ENCODE measurements at places on chromosomes 5 and 9.

- DNase-seq = no peak
Observed at GRCh38 chr5:61600123-61600444, 268.0 kb downstream of the ZSWIM6 start.

DNA sequence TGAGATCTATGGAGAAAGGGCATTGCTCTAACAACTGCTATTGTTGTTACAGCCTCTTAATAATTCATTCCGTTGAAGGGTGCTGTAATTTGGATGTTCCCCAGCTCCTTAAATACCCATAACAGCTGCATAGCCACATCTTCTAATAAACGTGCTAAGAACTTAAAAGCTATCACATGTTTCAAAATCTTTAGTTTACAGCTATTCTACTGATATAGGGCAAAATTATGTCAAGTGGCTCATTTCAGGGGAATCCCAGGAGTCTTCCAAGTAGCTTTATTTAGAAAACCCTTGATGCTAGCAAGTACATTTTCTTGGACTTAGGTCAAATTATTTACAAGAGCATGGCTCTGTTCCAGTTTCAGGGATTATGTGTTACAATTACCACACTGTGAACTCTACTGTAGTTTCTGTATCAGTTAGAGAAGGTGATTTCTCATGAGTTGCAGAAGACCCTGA is 990.4 kb upstream of the ACO1 start:
- DNase-seq = no peak

GRCh38 chr5:52449516-52449915 is 338.2 kb upstream of the ITGA1 start:
- no peak for DNase-seq

GRCh38 chr5:169356811-169357210 is 55.9 kb upstream of the SLIT3 start:
- no peak for DNase-seq

- no peak for DNase-seq
Observed at GRCh38 chr9:136552117-136552703, 6.4 kb upstream of the NOTCH1 start.

- DNase-seq = no peak
Observed at GRCh38 chr5:96229188-96229587, 203.9 kb downstream of the PCSK1 start.

GRCh38 chr9:3478549-3478953 is 47.2 kb downstream of the RFX3 start:
- no peak for DNase-seq

GRCh38 chr9:27165670-27166069 is 56.6 kb downstream of the TEK start:
- DNase-seq = no peak

- DNase-seq = no peak
Observed at GRCh38 chr9:15837079-15837679, 284.3 kb downstream of the CCDC171 start.

DNA sequence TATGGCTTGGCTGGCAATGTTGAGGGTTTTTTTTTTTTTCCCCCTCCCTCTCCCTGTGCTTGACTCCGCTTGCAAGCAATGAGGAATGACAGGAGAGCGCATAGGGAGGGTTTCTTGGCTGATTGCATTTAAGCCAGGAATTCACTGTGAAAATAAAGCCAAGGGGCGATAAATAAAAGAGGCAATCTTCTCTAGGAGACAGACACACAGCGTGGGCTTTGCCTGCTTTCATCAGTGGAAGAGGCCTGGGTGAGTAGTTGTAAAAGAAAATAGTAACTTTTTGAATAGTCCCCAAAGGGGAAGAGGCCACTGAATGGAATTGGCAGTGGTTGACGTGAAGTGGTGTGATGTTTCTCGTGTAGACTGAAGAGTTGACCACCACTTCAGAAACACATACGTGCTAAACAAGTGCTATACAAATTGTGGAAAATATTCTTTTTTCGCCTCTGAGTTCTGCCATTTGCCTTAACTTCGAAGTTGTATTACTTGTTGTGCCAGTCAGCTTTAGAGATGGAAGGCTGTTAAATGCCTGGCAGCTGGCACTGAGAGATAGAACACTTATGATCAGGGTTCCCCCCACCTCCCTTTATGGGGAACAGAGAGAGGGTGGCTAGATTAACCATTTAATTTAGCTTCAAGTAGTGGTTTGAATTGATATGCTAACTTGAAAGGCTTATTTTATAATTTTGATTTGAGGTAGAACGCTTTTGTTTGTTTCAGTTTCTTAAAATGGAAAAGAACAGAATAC is 3.0 kb downstream of the ZSWIM6 start:
- DNase-seq = no peak

GRCh38 chr9:123834218-123834888 is 95.6 kb downstream of the DENND1A start:
- no peak for DNase-seq

DNA sequence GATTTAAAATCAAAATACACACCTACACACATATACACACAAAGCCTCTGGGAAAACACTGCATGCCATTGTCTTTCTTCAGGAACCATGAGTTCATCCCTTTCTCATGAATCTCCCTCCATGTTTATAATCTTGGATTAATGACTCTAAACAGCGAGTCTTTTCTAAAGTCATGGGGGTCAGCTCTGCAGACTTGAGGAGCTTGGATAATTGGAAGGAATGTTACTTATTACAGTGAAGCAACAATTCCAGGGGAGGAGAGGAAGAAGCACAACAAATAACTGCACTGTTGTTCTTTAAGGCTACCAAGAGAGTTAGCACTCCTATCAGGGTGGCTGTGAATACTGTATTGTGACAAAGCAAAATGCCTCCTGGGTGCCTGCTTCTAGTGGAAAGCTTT is 444.7 kb downstream of the ANXA1 start:
- DNase-seq = no peak

DNA sequence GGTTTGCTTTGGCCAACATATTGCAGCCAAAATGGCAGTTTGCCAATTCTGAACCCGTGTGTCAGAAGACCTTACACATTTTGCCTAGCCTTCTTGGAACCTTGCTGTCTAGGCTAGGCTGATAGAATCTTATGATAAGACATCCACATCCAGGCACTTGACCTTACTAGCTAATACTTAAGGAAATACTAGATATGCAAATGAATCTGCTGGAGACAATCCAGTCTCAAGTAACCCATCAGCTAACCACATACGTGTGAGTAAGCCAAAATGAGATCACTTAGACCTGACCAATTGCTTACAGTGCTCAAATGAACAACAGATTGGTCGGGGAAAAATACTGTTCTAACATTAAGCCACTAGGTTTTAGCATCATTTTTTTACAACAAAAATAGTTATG is 1504.6 kb upstream of the CDH9 start:
- no peak for DNase-seq

DNA sequence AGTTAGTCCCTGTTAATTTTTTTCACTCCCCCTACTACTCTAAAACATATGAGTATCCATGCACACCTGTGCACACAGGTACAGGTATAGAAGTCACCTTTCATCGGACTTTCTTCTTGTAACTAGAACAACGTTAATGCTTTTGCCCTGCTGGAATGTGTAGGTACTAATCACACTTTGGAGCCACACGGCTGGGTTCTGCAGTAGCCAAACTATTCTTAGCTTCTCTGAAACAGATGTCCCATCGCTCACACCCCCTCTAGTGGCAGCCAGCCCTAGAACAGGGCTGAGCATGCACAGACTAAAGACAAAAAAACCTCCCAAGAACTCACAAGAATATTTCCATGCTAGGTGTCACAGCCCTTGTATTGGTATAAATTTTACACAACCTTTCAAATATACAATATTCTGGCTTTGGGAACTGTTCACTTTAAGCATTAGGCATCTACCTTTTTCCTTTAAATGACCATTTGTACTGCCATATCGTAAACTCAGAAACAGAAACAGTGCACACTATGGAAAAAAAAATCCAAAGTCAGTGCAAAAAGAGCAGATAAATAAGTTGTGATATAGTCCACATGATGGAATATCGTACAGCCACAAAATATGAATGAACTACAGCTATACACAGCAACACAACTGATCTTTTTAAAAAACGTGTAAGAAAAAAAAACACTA is 64.0 kb downstream of the RETREG1 start:
- DNase-seq = peak; percentile 26

GRCh38 chr9:117044241-117044640 is 357.1 kb downstream of the TRIM32 start:
- no peak for DNase-seq

- DNase-seq = no peak
Observed at GRCh38 chr9:82490019-82490499, 501.5 kb downstream of the SPATA31D1 start.

- DNase-seq = no peak
Observed at GRCh38 chr9:3088219-3088618, 244.3 kb upstream of the PUM3 start.

DNA sequence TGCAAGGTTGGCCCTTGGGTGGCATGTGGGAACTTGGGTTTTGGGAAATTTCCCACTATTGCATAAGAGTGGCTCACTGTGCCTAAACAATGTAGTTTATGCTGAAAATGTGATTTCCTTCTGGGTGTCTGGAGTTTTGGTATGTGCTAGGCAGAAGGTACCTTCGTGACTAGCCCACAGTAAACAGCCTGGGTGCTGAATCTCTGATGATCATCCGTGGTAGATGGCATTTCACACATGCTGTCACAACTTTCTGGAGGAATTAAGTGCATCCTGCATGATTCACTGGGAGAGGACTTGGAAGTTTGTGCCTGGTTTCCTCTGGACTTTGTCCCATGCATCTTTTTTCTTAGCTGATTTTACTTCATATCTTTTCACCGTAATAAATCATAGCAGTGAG is 64.5 kb downstream of the LNPEP start:
- DNase-seq = no peak

DNA sequence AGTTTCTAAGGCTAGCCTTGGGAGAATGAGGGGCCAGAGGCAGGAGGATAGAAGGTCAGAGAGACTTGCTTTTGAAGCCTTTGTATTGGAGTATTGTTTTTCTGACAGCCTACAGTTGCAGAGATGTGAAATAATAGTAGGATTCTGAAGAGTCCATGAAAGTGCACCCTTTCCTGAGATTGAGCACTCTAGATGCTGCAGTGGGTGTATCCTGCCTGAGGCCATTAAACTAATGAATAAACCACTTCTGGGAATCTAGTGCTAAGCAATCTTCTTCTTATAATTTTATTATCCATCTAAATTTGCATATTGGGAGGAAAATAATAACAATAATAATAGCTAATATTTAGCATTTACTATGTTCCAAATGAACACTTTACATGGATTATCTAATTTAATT is 19.3 kb upstream of the NNT start:
- DNase-seq = no peak

DNA sequence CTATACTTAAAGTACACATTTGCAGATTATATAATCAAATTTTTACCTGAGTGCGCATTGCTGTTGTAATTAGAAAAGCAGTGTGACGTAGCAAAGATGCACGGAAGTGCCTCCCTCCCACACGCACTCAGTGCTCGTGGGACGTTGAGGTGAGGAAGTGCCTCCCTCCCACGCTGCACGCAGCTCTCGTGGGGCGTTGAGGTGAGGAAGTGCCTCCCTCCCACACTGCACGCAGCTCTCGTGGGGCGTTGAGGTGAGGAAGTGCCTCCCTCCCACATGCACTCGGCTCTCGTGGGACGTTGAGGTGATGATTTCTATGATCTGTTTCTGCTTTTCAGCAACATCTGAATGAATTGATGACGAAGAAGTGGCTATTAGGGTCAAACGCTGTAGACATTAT is 21.0 kb downstream of the EXOC3 start:
- DNase-seq = peak; percentile 68

DNA sequence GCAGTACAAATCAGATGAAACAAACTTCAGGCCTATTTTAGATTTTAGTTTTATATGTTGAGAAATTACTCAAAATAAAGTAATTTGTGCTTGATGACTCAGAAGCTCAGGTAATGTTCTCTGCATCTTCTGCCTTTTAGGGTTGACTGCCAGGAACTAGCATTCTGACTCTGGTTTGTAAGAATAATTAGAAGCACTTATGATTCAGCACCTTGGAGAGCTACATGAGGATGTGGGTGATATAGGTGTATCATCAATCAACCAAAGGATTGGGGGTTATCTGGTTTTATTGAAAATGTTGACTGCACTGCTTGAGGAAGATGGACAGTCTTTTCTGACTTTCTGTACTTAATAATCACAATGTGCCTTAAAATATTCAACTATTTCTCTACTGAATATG is 118.7 kb upstream of the SGCD start:
- no peak for DNase-seq

DNA sequence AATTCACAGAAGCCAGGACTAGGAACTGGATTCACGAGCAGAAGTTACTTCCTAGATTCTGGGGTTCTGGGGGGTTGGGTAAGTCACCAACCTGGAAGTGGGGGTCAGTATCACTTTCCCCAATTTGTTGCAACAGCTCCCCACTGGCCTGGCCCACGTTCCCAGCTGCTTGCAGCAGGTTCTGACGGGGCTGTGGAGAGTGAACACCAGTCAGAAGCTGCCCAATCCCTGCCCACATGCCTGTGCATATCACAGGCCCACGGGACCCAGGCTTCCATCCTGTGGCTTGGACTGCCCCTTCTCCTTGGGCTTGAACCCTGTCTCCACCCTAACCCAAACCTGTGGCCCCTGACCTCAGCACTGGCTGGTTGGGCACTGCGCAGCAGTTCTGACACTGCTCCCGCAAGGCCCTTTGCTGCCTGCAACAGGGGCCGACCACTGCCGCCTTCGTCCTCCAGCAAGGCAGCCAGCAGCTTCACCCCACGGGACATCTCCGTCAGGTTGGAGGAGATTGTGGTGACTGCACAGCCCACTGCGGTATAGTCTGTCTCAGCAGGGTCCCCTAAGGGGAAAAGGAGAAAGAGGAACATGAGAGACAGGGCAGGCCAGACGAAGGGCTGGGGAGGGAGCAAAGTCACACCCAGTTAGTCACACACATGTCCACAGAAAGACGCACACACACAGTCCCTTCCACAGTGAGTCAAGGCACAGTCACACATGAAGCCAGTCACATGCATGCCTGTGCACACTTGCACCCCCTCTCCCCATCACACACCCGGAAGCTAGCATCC is 13.1 kb downstream of the TLN1 start:
- DNase-seq = no peak

DNA sequence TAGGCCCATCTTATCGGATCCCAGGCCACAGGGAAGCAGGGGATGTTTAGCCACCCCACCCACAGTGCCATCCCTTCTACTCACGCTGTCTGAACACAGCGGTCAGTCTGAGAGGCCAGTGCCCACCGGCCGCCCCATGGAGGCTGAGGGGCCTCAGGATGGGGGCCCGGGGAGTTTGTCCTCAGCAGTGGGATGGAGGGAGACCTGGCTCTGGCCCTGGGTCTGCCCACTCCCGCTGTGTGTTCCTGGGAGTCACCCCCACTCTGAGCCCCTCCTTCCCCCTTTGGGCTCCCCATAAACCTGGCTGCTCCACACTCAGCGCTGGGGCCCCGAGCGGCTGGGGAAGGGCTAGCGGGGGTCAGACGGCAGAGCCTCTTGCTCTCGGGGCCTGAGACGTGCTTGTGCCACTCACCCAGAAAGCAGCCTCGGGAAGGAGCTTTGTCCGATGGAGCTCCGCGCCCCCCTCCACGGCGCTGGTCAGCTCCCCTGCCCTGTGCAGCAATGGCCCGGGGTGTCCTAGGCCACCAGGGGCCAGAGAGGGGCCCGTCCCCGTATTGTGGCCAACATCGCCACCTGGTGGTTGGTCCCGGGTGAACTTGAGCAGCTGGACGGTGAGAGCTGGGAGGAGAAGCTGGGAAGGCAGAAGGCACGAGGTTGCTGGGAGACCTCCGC is 10.9 kb upstream of the LAMC3 start:
- DNase-seq = no peak

All from activated CD4-positive, CD25-positive, alpha-beta regulatory T cell (primary cell).